IPS DF 19.7 (cell line): ENCODE measurements at places on chromosomes 3 and 15.

DNA sequence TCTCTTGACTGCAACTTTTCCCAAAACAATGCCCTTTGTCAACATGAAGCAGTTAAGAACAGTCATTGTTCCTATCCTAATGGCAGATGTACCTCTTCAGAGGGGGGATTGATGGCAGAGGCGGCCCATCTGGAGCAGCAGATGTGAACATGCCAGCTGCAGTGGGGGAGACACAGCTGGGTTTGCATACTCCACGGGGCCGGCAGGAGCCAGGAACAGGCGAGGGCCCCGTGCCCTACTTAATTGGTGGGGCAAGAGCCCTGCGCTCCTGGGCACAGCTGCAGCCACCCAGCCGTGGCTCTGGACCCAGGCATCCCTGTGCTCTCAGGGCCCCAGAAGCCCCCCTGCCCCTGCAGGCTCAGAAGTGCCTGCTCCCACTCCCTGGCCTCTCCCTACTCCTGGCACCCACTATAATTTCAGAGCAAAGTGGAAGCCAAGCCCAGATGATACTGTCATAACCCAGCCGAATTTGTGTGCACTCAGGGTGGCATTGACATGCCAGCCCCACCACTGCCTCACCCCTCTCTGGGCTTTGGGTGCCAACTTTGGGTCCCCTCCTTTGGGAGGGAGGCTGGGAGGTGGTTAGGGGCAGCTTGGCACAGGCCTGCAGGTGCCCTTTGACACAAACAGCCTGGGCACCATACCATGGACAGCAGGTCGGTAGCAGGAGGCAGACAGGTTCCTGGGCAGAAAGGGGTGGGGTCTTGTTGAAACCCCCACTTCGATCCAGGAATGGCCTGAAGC lies 34.6 kb downstream of the ROPN1B start:
- no peak for DNase-seq

- DNase-seq: no peak
Measured at GRCh38 chr3:194329583-194329965, 21.6 kb downstream of the CPN2 start.

GRCh38 chr15:64623347-64623996 lies 151.9 kb downstream of the RBPMS2 start:
- DNase-seq: no peak

GRCh38 chr15:36332896-36333295 lies 246.5 kb upstream of the CDIN1 start:
- DNase-seq: no peak

- DNase-seq: no peak
Measured at GRCh38 chr15:20643829-20644425, 102.3 kb upstream of the GOLGA6L6 start.

- DNase-seq: no peak
Measured at GRCh38 chr3:80040067-80040466, 272.3 kb upstream of the ROBO1 start.

DNA sequence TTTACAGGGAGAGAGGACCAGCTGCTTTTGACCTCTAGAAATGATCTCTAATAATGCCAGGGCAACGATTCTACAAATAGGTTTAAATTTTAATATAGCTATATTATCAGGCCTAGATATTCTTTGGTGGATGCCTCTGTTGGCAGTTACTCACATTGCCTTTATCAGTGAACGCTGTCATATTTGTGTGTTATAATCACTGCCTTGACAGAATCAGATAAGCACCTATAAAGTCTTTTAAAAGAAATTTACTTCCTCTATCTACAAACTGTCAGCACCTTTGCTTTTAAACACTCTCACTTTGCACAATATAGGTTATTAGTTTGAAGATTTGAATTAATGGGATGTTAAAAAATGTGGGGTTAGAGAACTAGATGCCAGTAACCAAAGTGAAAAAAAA lies 324.1 kb downstream of the ZIC1 start:
- DNase-seq: no peak

DNA sequence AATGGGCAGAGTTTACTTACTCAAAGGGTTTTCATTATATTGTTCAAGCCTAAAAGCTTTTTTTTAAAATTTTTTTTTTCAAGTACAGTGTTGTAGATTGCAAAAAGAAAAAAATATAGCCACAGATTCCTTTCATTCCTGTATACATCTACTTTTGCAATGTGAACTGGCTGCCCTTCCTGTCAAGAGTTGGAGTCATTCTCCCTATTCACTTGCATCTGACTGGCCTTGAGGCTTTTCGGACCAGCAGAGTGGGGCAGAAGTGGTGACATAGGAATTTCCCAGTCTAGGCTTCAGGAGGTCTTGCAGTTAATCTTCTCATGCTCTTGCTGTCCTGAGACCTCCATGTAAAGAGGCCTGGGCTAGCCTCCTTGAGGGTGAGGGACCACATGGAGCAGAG lies 218.3 kb upstream of the CFAP20DC start:
- no peak for DNase-seq

- no peak for DNase-seq
Measured at GRCh38 chr15:25182098-25182478, 227.3 kb downstream of the SNRPN start.

GRCh38 chr3:185335799-185336198 lies 27.1 kb upstream of the MAP3K13 start:
- no peak for DNase-seq

- DNase-seq: no peak
Measured at GRCh38 chr3:101719604-101720185, 4.7 kb upstream of the CEP97 start.

- no peak for DNase-seq
Measured at GRCh38 chr3:170085396-170085795, 47.6 kb downstream of the GPR160 start.

DNA sequence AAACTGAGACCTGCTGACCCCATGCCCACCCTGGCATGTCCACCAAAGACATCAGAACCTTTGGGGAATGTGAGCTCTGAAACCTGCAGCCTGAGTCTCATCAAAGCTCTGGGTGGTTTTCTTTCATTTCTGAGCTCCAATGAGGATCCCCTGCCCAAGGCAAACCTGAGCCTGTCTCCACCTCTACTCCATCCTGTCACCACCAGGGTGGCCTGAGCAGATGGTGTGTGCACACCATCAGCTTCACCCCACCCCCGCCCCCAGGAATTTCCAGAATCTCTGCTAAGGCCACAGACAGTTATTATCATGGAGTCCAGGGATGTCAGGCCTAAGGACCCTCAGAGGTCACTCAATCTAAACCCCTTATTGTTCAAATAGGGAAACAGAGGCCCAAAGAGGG lies 1.3 kb downstream of the XIRP1 start:
- no peak for DNase-seq

DNA sequence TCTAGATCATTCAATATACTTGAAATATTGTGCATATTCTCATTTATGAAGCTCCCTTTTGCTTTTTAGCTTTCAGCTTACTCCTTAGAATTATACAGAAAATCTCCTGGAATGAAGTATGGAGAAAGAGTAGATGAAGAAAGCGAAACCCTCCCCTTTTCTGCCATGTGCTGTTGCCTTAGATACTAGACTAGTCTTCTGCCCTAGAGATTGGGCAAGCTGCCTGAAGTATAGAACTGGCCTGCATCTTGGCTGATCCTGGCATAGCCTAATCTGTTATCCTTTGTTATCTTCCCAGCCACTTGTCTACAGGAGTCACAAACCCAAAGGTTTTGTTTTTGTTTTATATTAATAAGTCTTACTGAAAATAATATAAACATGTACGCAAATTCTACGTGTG lies 138.8 kb downstream of the RBPMS2 start:
- DNase-seq: no peak

GRCh38 chr3:185825639-185826481 lies 1.0 kb upstream of the IGF2BP2 start:
- DNase-seq: no peak

DNA sequence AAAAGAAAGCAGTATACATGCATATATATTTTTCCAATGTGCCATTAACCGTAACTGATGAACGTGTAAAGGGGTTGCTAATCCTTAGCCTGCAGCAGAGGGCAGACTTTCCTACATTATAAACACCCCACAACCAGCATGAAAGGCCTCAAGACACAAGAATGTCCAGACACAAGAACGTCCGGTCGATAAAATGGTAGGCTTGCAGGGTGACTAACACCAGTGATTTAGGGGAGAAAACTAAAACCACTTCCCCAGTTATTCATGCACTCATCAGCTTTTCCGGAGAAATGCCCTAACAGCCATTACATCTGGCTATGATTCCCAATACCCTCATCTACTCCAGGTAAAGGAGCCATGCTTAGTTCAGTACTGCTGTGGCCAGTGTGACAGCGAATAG lies 57.4 kb downstream of the LRTM1 start:
- DNase-seq: no peak

DNA sequence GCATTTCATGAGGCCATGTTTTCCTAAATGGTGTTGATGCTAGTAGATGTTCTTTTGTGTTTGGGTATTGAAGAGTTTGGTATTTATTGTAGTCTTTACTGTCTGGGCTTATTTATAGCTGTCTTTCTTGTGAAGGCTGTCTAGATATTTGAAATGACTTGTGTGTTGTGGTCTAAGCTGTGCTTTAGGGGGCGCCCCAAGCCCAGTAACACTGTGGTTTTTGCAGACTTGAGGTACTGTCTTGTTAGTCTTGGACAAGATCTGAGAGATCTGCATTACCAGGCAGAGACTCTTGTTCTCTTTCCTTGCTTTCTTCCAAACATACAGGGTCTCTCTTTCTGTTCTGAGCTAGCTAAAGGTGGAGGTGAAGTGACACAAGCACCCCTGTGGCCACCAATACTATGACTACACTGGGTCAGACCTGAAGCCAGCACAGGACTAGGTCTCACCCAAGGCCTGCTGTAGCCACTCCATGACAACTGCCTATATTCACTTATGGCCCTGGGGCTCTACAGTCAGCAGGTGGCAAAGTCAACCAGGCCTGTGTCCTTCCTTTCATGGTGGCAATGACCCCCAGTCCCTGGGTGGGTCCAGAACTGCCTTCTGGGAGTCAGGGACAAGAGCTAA lies 152.1 kb upstream of the TBC1D5 start:
- DNase-seq: no peak

DNA sequence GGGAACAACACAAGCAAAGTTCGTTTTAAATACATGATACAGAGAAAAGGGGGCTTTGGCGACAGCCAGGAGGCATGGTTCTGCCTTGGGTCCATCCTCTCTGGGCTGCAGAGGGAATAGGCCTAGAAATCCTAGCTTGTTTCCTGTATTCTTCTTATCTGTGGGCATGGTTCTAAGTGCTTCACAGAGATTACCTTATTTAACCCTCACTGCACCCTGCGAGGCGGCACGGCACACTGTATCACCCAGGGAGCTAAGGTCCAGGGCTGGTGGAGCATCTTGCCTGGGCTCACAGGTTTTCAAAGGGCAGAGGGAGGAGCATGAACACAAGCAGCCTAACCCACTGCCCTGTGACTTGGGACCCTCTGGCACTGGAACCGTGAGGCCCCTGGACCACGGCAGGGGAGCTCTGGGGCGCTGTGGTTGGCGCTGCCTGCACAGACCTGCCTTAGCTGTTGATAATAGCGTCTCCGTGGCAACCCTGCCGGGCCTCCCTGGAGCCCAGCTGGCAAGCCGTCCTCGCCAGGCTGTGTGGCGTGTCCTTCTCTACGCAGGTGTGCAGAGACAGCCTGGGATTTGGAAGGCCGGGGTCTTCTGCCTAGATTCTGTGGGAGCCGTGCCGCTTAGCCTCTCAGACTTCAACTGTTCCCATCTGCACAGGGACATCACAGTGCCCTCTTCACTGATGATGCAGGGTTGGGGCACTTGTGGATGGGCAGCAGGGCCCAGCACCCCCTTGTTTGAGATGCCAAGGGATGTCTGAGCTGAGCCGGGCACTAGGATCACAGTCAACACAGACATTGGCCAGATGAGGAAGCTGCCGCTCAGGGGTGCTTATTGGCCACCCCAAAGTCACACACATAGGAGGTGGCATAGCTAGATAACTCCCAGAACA lies 154.6 kb upstream of the TLE3 start:
- no peak for DNase-seq

DNA sequence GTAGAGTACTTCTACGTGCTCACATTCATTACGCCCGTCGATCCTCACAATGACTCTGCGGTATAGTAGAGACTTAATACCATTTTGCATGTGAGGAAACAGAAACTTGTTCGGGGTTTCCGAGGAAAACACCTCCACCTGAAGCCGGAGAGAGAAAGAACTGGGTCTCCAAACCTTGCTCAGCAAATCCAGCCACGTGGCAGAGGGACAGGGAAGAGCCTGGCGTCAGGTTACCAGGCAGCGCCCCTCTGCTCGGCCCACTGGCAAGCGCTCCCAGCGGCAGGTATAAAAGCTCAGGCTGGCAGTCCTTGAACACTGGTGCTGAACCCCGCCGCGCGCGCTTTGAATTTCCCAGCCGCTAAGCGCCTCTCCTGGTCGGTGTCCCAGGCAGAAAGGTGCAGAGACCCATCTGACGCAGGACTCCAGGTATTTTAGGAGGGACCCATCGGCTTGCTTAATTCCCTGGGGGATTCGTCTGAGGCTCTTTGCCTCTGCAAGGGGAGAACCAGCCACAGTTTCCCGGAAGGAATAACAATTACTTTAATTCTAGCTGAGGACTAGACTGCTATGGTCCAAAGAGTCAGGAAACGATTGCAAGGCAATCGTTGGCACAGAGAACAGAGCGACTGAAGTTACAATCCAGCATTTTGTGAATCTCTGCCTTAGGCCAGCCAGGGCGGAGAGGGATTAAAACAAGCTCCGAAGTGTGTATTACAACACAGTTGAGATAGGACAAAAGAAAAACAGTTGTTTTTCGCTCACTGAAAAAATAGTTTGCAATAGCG lies at the start of gene C2CD4A:
TSS of gene C2CD4A (plus strand) at position 315 of the 785 bp plus-strand sequence. CDS start 637 bp downstream, outside the sequence.
- no peak for DNase-seq

DNA sequence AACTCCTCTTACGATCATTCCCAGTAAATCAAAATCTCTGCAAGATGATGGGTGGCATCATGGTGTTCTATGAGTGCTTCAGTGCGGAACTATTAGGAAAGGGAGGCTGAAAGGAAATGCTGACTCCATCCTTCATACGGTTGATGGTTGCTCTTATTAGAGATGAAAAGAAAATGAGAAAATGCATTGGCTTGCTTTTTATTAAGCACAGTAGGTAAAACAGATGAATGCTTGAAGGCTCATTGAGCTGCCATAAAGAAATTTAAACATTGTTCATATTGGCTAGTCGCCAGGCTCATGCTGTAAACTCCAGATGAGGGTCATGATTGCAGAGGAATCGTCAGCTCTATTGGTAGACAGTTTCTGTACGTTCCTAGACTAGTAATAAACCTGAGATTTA lies 115.8 kb downstream of the EPHA3 start:
- no peak for DNase-seq

DNA sequence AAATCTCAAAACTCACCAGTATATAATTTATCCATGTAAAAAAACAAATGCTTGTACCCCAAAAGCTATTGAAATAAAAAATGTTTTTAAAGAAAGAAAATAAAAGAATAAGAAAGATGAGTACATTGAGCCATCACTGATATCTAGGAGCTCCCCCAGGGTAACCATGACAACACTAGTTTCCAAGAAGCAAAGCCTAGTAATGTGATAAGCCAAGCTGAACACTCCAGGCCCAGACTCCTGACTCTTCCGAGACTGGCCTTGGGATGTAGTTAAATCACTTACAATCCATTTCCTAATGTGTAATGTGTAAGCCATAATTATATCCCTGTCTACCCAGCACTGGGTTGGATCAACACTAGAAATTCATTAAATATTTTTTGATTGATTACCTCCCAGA lies 21.1 kb upstream of the ATP8B4 start:
- no peak for DNase-seq

- DNase-seq: no peak
Measured at GRCh38 chr3:62453448-62453847, 80.1 kb upstream of the FEZF2 start.
